ENCODE measurements at places on chromosomes 4 and X.

GRCh38 chr4:20084488-20084887 lies 167.2 kb upstream of the SLIT2 start:
- DNase-seq, result no peak

GRCh38 chr4:7691982-7692381 lies 247.7 kb downstream of the AFAP1 start:
- no peak for DNase-seq

DNA sequence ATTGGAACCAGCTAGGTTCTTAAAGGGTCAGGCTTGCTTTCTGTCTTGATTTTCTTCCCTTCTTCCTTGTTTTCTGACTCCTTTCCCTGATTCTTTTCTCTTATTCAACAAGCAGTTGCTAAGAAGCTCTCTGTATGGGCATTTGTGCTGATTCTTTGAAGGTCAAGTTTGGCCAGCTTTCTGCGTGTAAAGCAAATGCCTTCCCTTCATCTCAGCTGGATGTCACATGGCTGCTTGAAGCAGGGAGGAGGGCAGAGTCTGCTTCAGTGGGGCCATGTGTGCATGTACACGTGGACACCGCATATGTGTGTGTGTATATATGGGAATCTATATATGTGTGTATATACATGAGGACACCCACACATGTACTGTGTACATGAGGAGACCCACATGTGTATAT lies 139.9 kb upstream of the ATP6AP2 start:
- no peak for DNase-seq

- no peak for DNase-seq
Measured at GRCh38 chr4:181957088-181957487, 286.1 kb upstream of the TENM3 start.

- no peak for DNase-seq
Measured at GRCh38 chrX:41388543-41388942, 54.6 kb downstream of the DDX3X start.

GRCh38 chr4:42618023-42618422 lies 38.9 kb downstream of the ATP8A1 start:
- no peak for DNase-seq

Measured in retina (tissue), 1 donor.